ENCODE measurements at places on chromosomes 2 and 18. TPM values are rescaled to one million over a fixed set of nuclear protein-coding genes. Genes with fewer than 3 reads are reported as not detected.

Gene GKN1
- not detected for total RNA-seq

Gene ALPP
- not detected for total RNA-seq

Gene GCG
- not detected for total RNA-seq

Gene KCNE4
- 2.0 TPM for total RNA-seq

GRCh38 chr2:33034784-33035183 is 88.0 kb downstream of the LTBP1 start:
- H3K4me3 ChIP-seq = no peak overlapping the region
- no peak for DNase-seq
- H3K27ac ChIP-seq = no peak overlapping the region
- H3K36me3 ChIP-seq = no peaks in the 10 kb centered on the region

- H3K36me3 ChIP-seq = no peaks in the 10 kb centered on the region
- no peak for DNase-seq
- no peaks in the 10 kb centered on the region for H3K27me3 ChIP-seq
- H3K4me1 ChIP-seq = peaks cover 10% of the 10 kb centered on the region
- no peak overlapping the region for H3K27ac ChIP-seq
These were observed 38.6 kb upstream of the TGIF1 start for GRCh38 chr18:3411327-3411726.

DNA sequence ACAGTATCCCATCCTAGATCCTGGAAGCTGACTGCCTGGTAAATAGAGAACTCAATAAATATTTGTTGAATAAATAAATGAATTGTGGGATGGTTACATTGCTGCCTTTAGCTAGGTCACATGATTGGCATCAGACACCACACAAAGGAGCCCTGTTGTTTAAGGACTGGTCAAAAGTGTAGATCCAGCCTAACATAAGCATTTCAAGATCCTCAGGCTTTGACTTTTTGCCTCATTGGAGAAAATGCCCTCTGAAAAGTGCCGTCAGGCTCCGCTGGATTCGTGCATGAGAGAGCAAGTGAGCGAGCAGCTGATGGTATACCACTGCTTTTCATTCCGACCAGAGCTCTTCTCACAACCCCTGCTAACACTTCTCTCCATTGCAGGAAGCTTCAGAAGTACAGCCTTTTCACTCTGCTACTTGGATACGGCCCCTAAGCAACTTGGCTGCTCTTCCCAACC is 1.3 kb upstream of the ZNF24 start:
- no peak overlapping the region for H3K4me3 ChIP-seq
- no peaks in the 10 kb centered on the region for H3K27me3 ChIP-seq
- DNase-seq = no peak

- no peak overlapping the region for H3K27ac ChIP-seq
- H3K36me3 ChIP-seq = no peaks in the 10 kb centered on the region
- DNase-seq = no peak
- H3K27me3 ChIP-seq = no peaks in the 10 kb centered on the region
- H3K4me1 ChIP-seq = no peaks in the 10 kb centered on the region
These were observed 181.7 kb upstream of the SH3BP4 start for GRCh38 chr2:234770031-234770506.
